ENCODE measurements at places on chromosomes 16 and 17. TPM values are rescaled to one million over a fixed set of nuclear protein-coding genes. Genes with fewer than 3 reads are reported as not detected.

DNA sequence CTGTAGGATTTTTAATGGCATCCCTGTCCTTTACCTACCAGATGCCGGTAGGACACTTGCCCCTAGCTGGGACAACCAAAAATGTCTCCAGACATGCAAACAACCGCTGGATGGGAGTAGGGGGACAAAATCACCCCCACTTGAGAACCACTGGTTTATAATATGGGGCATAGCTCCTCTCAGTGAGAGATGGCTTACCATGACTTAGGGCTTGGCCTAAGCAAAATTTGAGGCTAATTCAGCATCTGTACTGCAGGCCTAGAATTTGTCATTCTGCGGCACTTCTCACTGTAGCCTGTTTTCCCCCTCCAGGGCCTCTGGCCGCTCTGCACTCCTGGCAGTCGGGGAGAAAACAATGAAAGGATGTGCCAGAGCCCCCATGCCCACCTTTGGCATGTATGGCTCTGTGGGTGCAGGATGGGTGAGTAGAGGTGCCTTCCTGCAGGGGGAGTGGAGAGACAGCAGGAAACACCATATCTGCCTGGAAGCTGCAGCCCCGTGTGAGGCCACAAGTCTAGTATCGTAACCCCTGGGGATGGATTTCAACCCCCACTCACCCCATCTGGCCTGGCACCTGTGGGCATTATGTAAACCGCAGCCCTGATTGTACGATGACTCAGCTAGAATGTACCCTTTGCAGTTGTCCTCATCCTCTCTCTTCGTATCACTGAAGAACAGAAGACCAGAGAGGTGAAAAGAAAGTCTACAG, 268.1 kb downstream of the SOX9 start:
- no peak for DNase-seq

The ZNF205 gene
- total RNA-seq, result 15.0 TPM

The SUMO2 gene
- 465 TPM for total RNA-seq

The TBC1D3H gene
- not detected for total RNA-seq

- DNase-seq, result no peak
Measured at GRCh38 chr17:51015145-51015558, 105.5 kb downstream of the SPAG9 start.

GRCh38 chr16:18827890-18828289, 26.5 kb upstream of the ARL6IP1 start:
- no peak for DNase-seq

GRCh38 chr17:9958586-9959281, 53.7 kb upstream of the RCVRN start:
- DNase-seq, result no peak

DNA sequence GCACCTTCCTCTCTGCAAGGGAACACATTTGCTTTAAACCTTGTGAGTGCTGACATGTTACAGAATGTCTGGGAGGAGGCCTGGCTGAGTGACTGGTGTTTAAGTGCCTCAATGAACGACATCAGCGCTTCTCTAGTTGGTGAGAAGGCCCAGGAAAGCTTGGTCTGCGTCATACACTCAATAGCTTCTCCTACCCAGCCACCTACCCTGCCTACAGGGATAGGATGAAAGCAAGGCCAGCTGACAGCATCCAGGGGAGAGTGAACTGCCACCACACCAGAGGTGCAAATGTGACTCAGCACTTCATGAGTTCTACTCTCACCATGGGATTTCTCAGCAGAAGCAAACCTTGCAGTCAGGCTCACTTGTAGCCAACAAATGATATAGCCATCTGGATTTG, 31.7 kb upstream of the CFAP20 start:
- DNase-seq, result no peak

DNA sequence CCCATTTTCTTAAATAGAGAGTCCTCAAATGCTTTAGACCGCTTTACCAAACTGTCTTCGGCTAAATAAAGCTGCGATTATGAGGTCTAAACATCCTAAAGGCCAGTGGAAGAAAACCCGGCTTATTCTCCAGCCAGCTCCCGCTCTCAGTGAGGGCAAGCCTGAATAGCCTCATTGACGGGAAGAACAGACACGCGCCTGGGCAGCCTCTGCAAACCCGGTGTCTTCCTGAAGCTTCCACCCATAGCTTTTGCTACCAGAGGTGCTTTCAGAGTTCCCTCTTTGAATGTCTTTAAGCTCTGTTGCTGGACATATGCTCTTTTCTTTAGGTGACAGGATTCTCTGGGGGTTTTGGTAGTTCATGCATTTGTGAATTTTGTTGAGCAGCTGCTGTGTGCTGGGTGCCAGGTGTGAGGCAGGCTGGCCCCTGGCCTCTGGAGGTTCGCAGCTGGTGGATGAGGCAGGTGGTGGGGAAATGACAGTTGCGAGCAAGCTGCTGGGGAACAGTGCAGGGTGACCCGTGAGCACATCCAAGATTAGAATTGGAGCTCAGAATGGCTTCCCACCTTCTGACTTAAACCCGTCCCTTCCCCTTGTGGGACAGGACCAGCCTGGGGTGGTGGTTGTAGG, 44.7 kb downstream of the CRISPLD2 start:
- no peak for DNase-seq

GRCh38 chr16:24821129-24821528, 24.6 kb upstream of the SLC5A11 start:
- DNase-seq, result no peak

The MLST8 gene
- 56.8 TPM for total RNA-seq

GRCh38 chr17:48022901-48023300, 14.7 kb downstream of the COPZ2 start:
- no peak for DNase-seq

DNA sequence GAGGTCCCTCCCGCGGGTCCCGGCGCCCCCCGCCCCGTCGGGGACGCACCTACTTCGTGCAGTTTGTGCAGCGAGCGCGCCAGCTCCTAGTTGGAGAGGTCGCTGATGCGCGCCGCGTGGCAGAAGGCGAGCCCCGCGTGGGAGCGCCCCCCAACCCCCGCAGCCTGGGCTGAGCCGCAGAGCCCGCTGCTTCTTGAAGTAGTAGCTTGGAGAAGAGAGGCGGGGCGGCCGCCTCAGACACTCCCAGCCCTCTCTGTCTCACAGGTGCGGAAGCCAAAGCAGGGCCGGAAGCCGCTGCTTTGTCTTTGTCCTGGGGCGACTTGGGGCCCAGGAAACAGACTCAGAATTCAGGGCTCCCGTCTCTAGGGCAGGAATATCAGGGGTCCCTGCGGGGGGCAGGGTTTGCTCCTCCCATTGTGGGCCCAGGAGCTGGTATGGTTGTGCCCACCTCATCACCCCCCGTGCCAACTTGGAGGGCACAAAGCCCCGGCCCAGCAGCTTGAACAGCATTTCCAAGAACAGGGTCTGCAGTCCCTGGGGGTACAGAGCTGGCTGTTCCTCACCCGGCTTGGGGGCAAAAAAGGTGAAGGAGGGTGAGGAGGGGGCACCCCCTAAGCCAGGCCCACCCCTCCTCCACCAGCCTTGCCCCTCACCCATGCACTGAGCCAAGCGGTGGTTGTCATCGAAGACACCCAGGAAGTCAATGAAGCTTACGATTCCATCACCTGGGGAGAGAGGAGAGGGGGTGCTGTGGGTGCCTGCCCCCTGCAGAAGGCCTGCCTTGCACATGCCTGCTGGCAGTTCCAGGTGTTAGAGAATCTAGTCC, 13.5 kb downstream of the SPATA32 start:
- no peak for DNase-seq

GRCh38 chr17:31007695-31008373, 37.0 kb downstream of the RNF135 start:
- DNase-seq, result no peak

The MPP3 gene
- total RNA-seq, result 3.8 TPM

DNA sequence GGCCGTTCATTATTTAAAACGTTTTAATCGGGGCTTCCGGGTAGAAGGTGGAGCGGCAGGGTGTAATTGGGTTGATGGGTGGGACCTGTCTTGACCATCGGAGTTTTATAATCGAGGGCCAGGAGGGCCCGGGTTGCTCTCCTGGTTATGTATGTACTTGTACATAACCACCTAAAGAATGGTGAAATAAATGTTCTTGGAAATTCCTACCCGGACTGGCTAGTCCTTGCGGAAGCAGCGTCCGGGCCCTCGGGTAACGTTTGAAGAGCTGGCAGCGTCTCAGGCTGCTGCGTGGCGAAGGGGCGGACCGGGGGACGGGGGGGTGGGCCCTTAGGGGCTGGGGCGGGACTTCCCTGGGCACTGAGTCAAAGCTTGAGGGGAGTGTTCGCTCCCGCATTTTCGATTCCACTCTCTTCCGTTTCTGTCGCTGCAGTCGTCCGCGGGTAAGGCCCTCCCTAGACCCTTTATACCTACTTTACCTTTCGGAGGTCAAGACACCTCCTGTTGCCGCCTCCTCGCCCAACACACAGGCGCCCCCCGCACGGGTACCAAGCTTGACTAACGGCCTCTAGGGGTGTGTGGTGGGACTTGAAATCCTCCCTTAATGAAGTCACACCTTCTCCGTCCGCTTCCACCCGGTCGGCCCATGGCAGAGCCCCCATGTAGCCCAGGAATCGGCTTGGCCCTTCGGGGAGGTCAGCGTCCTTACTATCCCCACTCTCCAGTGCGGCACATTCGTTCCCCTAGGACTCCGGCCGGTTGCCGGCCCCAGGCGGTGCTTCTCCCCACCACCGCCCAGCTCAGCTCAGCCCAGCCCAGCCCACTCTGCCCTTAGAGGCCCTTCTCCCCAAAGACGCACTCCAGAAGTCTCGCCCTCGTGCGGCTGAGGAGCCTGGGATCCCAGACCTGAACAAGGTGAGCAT, at the start of gene TMEM106A:
Gene TMEM106A, plus strand, starts transcription at position 396 of the 923 bp plus-strand sequence. CDS start 1,167 bp downstream, outside the sequence.
- no peak for DNase-seq

The MT1E gene
- total RNA-seq, result 12.5 TPM

The TSEN54 gene
- total RNA-seq, result 41.0 TPM

The ENPP7 gene
- total RNA-seq, result 20.5 TPM

The TPSB2 gene
- not detected for total RNA-seq

GRCh38 chr16:15452246-15452855, 18.0 kb downstream of the BMERB1 start:
- DNase-seq, result no peak

The ETV4 gene
- total RNA-seq, result 28.2 TPM

The NAGS gene
- total RNA-seq, result 2.1 TPM

The TPPP3 gene
- 44.5 TPM for total RNA-seq

DNA sequence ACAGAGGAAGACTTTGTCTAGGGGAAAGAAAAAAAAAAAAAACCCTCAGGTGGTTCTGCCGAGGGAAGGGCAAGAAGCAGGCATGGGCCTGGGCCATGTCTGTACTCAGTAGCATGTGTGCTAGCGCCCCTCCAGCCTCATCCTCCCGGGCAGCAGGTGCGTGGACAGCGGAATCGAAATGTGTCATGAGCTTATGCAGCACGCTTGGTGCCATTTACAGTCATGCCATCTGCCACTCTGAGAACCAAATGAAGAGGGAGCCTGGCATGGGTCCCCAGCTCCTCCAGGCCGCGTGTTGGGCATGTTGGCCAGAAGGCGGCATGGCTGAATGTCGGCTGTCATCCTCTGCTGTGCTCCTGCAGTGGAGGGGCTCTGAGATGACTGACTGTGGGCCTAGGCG, 31.4 kb downstream of the CRAMP1 start:
- DNase-seq, result no peak

The RASL10B gene
- total RNA-seq, result 6.4 TPM

DNA sequence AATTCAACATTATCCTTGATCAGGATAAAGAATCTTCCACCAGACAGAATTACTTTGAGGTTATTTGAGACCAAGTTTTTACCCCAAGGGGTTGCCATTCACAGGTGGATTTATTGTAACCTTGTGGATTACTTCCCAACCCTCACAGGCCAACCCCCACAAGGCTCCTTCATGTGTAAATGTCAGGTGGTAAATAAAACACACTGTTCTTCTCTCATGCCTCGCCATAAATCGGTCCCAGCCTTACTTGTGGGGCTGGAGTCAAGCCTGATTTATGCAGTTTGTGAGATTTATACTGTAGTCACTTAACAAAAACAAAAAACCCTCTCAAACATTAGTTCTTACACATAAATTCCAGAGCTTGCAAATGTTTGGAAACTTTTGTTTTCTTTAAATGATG, 98.6 kb upstream of the IRX3 start:
- DNase-seq, result no peak

- DNase-seq, result no peak
Measured at GRCh38 chr17:77140878-77141767, at the start of gene SEC14L1. Gene SEC14L1 (plus strand): TSS chr17:77140969. CDS start chr17:77143597, 2,628 bp downstream.
